ENCODE measurements at places on chromosomes 7 and 10.
A peak's percentile ranks its signal among the peaks of the same experiment; 100 is the strongest.

DNA sequence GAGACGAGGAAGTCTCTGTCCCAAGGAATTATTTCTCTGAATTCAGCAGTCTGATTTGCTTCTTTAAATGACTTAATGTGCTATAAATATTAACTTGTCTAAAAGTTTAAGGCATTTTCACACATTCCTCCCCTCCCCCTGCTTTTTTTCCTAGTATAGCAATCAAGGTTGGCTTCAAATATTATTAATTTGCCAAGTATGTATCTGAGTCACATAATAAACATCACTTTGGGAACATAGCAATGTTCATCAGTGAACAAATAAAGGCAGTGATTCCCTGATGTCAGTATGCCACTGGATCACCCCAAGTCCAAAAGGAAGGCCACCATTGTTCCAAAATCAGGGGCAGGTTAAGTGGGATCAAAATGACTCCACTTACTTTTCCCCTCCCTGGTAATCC, 40.5 kb downstream of the PDE6C start:
- DNase-seq = no peak

DNA sequence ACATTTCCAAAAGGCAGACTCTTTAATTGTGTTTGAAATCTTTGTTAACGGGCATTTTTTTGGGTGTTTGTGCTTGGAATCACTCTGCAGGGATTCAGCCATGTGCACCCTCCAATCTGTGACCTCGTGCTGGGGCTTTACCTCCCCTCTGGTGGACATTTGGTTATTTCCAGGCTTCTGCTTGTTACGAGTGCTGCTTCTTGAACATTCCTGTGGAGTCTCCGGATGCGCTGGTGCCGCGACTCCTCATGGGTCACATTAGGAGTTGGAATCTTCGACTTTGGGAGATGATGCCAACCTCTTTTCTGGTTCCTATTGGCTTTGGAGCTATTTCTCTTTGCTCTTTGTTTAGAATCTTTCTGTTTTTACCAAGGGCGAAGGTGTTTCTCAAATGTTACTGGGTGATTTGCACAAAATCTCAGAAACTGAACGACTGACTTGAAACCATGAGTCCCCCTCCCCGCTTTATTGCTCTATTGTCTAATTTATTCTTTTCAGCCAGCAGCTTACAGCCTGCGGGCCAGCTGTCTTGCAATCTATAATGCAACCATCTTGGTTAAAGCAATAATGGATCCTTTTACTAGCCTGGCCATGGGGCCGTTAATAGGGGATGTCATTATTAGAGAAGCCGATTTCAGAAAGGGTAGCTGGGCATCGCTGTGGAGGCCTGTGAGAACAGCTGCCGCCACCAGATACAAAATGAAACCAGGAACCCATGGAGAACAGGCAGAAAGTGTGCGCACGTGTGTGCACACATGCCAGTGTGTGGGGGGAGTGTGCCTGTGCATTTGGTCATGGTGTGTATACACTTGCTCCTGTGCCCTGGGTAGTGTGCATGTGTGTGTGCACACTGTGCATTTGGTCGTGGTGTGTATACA, 9.9 kb upstream of the DPYSL4 start:
- no peak for DNase-seq

- no peak for DNase-seq
These were observed 19.1 kb upstream of the PVRIG start for GRCh38 chr7:100200693-100201092.

- DNase-seq = no peak
These were observed 96.3 kb upstream of the PDCD4 start for GRCh38 chr10:110775406-110775805.

GRCh38 chr7:95011146-95011928, 103.9 kb downstream of the PPP1R9A start:
- no peak for DNase-seq

DNA sequence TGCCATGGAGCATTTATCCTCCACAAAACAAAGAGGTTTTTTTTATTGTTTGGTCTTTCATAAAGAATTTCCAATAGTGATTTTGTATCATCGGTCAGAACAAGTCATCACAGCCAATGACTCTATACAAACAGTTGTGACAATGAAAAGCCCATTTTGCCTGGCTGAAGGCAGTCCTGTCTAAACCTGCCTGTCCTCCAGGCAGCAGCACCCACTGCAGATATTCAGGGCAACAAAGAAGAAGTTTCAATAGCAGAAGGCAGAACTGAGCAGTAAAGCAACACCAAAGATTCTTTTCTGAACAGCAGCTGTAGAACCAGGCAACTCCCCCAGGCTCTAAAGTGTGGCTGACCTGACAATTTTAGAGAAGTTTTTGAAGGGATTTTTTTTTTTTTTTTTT, 169.4 kb downstream of the FGFR2 start:
- no peak for DNase-seq

DNA sequence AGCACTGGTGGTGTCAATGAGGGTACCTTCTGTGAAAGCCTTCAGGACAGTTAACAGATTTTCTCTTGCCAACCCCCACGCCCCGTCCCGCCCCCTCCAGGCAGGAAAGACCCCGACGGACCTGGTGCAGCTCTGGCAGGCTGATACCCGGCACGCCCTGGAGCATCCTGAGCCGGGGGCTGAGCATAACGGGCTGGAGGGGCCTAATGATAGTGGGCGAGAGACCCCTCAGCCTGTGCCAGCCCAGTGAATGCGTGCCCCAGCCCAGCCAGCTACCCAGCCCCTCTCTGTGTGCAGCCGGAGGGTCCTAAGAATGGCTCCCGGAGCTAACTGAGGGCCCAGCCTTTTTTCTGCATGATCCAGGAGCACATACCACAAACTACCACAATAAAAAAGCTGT, 713 bp upstream of the HOGA1 start:
- no peak for DNase-seq

- DNase-seq = no peak
These were observed 11.5 kb downstream of the ANKRD22 start for GRCh38 chr10:88840104-88840503.

DNA sequence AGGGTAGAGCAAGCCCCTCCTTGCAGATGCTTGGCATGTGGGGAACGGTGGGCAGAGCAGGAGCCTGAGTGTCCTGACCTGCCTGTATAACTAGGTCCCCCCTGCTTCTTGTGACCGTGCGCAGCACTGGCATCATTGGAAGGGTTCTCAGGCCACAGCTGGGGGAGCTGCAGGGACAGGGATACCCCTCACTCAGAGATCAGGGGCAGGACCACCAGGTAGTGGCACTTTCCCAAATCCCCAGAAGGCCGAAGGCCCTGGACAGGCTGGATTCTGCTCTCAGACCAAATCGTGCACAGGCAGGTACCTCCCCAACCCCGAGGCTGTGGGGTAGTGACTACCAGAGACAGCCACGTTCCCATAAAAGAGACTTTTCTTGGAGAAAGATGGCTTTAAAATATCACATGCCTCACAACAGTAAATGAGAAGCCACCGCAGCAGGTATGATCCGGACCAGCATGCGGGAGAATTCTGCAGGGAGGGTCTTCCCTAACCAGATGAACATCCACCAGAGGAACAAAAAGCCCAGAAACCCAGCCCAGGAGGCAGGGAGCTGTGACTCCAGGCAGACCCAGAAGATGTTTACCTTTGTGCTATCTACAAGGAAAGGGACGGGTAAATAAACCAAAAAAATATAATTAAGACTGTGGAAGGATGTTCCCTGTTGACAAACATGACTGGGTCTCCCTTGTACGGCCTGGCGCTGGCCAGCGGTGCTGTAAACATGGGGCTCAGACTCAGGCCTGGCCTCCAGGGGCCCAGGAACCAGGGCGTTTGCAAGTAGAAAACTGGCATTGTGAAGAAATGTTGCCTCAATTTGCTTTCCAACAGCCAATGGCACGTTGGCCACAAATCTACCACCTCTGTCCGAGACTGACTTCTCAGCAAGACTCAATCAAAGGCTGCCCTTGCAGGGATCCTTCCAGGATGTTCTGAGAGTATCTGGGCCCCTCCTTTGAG, 180.0 kb downstream of the TNS3 start:
- no peak for DNase-seq

DNA sequence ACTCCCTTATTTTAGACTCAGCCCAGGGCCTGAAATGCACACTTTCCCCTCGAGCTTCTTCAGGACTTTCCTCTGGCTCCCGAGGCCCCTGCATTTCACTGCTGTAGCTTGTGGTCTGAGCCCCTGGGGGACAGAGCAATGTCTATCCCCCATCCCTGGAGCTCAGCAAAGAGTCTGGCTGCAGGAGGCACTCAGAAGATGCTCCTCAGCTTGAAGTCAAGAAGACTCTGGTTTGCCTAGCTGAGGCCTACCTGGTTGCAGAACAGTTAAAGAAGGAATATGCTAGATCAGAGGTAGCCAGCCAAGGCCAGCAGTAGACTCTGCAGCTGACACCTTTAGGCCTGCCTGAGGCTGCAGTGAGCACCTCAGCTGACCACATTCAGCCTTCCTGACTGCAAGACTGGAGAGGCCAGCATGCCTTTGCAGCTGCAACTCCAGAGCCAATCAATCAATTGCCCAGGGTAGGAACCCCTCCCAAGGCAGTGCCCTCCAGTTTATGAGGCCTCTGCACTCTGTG, 36.9 kb upstream of the IKZF1 start:
- no peak for DNase-seq

DNA sequence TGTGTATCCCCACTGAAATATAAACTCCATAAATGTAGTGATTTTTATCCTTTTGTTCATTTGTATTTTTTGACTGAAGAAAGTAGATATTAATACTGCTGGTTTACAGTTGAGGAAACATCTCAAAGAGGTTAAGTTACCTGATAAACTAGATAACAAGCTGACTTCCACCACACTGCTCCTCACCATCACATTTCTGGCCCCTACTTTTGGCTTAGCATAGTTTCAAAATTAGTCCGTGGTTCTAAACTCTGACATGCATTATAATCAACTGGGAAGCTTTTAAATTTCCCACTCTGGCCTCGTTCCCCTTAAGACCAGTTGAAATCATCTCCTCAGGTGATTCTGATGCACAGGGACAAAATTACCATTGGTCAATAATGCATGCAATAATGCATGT, 43.5 kb downstream of the ANKIB1 start:
- DNase-seq = no peak

DNA sequence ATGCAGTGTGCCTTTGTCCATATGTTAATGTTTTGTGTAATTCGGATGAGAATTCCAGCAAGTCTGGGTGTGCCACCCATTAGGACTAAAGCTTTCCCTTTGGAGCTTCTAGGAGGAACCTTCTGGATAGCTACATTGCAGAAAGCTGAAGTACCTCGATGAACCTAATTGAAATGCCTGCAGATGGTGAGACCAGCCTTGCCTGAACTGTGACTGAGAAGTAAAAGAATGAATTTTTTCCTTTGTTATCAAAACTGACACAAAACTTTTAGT, 31.1 kb upstream of the FBXW4 start:
- DNase-seq = no peak

GRCh38 chr10:92822060-92822634, 26.2 kb upstream of the EXOC6 start:
- no peak for DNase-seq

- DNase-seq = no peak
These were observed 43.4 kb downstream of the SORBS1 start for GRCh38 chr10:95517536-95518454.

DNA sequence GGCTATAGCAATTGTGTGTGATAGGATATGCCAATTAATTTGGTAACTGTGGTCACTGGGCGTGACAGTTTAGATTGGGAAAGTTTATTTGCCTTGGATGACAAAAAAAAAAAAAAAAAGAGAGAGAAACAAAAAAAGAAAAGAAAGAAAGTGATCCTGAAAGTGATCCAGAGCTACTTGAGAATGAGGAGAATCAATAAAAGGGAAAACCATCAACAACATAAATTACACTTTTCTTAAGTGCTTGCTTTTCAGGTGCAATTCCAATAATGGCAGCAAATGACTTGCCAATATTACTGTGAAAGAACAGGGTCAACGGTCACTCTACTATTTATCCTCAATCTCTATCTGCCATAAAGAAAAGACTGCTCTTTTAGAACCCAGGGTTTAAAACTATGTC, 191.8 kb upstream of the SEMA3C start:
- no peak for DNase-seq

DNA sequence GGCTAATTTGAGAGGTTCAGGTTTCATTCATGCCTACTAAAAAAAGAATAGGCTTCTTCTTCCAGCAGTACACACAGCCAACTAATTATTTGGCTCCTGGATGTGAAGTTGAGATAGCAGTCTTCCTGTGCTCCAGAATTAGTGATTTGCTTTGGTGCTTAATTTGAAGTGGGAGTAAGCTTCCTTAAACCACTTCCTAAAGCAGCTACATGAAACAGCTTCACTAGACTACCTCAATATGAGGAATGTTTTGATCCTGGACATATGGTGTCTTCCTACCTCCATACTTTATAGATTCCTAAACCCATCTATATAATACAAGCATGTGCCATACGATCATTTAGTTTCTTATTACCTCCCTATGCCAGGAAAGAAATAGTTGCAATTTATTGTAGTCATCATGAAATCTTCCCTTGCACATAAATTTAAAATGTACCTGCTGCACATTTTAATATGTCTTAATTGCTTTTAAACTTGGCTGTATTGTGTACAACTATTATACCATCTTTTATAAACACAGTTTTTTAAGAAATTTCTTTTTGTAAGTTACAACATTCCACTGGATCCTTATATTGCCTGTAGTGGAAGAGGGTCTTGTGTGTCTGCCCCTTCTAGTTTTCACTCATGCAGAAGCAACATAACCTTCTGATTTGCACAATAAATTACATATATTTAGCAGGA, 8.6 kb downstream of the VIM start:
- DNase-seq = no peak

DNA sequence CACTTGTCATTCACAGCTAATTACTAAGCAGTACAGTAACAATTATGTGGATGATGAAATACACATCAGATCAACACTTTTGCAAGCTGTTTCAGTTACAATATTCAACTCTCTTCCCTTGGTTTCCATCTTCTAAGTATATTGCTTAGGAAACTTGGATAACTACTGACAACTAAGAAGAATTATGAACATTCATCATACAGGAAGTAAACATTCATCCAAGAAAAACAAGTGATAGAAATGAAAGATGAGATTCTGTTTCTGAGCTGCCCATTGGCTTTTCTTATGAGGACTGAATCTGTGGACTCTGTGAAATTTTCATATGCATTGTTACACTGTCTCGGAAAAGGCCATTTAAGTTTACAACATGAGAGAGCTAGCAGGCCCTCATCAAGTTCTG, 240.2 kb downstream of the PRKG1 start:
- no peak for DNase-seq

DNA sequence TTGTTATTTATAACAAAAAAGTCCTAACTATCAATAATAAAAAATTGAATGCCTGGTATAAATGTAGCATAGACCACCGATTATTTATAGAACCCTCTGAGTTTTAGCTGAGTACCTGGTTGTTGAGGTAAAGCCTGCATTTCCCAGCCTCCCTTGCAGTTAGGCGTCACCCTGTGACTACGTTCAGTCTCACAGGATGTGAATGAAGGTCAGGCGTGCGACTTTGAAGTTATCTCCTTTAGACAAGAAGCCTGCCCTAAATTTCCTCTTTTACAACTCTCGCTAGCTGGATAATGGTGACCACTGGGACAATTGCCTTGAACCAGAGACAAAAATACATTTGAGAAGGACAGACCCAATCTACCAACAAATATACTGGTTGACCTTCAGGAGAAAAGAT, 67.5 kb upstream of the TES start:
- DNase-seq = peak; percentile 24

- no peak for DNase-seq
These were observed 49.8 kb downstream of the BAIAP2L1 start for GRCh38 chr7:98351136-98351535.
